Stimulated activated CD4-positive, alpha-beta T cell treated with anti-CD3 and anti-CD28 coated beads, Interleukin-1b, Interleukin-23, amount 100 ng/mL, for 1 hour (primary cell): ENCODE measurements at places on chromosomes 4 and X.
A peak's percentile ranks its signal among the peaks of the same experiment; 100 is the strongest.

GRCh38 chr4:109801895-109802319 lies at the start of gene CFI:
Gene CFI (minus strand): TSS chr4:109801999. CDS start chr4:109801971, 28 bp downstream.
- DNase-seq = no peak

DNA sequence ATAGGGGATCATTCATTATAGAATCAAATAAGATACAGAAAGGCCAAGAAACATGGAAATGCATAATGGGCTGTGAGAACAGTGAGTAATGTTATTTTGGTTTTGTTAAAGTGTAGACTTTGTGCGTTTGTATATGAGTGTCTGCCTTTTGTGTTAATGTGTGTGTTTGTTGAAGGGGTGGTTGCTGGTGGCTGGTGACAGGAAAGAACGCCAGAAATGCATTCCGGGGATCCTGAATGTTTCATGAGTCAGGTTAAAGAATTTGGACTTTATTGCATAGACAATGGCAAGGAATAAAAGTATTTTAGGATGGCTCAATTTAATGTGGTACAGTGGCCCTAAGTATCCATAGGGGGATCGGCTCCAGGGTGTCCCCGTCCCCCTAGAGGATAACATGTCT lies 1228.9 kb downstream of the PCDH7 start:
- DNase-seq = no peak

DNA sequence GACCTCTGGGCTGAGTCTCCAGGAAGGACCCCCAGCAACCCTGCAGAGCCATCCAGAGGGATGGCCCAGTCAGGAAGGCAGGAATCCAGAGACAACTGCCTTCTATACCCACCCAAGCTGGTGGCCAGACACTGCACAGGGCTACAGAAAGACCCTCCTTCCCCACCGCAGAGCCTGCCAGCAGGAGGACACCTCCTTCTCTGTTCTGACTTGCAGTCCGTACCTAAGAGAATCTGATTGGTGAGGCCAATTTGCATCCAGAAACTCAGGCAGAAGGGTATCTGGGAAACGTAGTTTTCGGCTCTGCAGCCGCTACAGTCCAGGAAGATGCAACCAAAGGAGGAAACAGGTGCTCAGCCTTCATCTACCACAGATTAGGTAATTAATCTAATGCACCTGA lies 155.4 kb upstream of the FRG1 start:
- DNase-seq = no peak

DNA sequence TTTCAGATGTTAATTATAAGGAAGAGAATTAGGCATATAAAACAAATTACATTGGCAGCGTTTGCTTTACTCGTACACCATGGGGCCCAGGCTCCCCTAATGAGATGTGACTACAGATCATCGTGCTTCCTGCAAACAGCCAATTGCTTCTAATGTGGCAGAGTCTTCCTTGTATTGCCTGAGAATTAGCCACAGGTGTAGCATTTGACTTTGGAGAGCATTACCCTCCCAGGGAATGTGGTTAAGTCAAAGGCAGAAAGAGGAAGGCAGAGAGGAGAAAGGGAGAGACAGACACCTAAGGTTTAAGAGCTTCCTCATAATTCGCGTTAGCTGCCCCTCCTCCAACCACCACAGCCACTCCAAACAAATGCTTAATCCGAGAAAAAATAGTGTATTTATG lies 97.0 kb downstream of the MID1IP1 start:
- no peak for DNase-seq

GRCh38 chr4:85372966-85373365 lies 102.0 kb upstream of the ARHGAP24 start:
- DNase-seq = no peak

DNA sequence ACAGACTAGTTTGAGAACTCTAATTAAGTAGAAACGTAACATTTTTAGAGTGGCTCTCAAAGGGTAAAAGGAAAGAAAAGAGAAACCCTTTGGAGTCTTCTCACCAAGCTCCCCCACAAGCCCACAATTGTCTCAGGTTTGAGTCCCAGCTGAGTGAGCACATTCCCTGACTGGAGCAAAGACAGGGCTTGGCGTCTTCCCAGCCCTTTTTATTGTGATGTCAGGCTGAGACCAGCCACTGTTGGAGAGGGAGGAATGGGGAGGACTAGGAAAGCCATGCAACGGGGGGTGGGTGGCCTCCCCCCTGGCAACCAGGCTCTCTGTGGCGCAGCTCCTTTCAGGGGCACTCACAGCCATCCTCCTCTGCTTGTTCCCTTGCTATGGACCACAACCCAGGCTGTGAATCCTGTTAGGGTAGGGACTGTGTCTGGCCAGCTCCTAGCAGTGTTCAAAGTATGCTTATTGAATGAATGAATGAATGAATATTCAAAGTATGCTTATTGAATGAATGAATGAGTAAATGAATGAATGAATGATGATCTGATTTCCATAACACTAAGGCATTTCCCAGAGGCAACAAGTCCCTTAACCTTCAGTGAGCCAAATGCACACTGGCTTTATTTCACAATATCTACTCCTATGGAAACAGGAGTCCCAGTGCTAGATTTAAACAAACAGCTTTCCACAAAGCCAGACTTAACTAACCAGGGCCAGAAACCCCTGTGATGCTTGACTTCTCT lies 413.3 kb downstream of the MID1IP1 start:
- no peak for DNase-seq

DNA sequence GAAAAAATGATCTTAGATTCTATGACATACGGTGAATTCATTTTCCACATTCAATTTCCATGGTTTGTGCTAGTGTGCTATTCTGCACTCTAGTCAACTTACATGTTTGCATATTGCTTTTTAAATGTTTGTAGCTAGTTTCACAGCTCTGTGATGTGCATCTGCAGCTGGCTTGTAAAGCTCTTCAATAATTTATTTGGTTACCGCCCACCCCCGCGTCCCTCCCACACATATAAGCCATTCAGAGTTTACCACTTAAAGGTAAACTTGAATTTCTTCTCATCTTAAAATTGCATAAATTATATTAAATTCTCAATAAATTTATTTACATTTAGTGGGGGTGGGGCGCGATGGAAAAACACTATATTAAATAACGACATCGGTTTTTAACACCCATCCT lies 291 bp upstream of the NBDY start:
- no peak for DNase-seq

GRCh38 chr4:147122685-147123084 lies 177.0 kb upstream of the TTC29 start:
- no peak for DNase-seq

DNA sequence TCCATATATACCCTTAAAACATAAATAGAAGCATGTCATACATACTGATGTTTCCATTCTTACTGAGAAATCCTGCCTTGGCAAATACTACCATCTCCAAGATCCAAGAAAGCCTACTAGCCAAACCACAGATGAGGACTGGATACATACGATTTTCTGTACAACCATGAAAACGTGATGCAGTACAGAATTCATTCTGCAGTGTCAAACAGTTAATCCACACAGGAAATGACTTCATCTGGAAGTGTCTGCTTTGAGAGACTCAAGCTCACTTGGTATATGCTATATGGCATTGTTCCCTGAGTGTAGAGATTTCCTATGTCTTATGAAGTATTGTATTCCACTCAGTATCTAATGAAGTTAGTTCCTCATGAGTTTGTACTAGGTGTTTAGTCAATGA lies 94.3 kb downstream of the CT47B1 start:
- no peak for DNase-seq

DNA sequence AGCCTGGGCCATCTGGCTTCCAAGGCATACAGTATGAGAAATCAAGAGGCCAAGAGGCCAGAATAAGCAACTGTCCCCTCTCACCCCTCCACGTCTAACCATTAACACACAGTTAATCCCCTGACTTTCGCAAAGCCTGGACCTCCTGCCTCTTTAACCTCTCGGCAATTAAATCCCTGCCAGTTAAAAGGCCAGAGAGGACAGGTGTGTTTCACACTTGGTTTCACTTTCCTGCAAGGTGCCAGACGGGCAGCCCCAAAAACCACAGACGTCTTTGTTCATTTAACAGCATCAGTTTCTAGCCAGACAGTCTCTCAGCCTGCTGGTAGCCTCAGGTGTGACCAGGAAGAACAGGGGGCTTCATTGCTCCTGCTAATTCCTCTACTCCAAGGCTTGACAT lies 91.1 kb upstream of the KIT start:
- no peak for DNase-seq

GRCh38 chr4:79083406-79084010 lies 144.3 kb upstream of the PAQR3 start:
- DNase-seq = no peak

GRCh38 chr4:118682928-118683327 lies 2.3 kb upstream of the METTL14 start:
- no peak for DNase-seq

DNA sequence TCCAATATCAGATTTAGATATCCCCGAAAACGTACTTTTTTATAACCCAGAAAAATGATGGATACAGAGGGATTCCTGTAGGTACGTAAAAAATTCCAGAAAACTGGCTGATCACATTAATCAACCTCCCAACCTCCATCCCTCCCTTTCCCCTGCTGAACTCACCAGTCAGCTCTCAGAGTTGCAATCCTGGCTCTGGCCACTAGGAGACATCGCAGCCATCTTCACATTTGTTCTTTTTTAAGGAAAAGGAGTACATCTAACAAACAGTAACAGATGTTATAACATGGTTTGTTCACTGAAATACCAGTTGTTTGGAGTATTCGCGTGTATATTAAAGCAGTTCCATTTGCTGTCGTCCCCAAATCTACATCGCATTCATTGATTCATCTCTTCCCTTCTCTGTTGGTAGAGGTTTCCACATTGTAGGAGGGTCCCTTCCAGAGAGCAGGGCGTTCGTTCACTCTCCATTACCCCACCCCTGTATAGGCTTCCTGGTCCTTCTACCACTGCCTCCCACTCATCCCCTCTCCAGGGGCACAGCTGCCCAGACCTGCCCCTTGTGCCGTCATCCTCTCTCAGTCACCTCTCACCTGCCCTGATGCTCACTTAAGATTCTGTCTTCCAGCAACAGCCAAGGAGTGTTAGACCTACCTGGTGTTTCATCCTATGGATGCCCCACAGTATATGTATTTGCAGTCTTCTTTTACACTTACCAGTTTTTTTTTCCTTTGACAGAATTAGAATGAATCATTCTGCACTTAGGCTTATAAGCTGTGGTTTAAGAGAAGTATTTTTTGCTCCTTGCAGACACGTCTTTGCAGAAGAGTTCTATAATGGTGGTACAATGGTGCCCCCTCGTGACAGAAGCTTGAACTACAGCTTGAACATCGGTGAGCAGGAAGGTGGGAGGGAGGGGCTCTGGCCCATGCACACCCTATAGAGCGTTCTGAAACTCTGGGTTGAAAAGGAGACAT lies 36.8 kb upstream of the RAB40AL start:
- DNase-seq = peak; percentile 59
